Stimulated activated CD4-positive, alpha-beta T cell treated with anti-CD3 and anti-CD28 coated beads, Interleukin-4, amount 100 ng/mL, for 24 hours (primary cell): ENCODE measurements at places on chromosomes 11 and 22.

- DNase-seq = no peak
Measured at GRCh38 chr11:128262463-128263345, 324.7 kb downstream of the ETS1 start.

- DNase-seq = no peak
Measured at GRCh38 chr11:8381871-8382396, 118.3 kb upstream of the LMO1 start.

DNA sequence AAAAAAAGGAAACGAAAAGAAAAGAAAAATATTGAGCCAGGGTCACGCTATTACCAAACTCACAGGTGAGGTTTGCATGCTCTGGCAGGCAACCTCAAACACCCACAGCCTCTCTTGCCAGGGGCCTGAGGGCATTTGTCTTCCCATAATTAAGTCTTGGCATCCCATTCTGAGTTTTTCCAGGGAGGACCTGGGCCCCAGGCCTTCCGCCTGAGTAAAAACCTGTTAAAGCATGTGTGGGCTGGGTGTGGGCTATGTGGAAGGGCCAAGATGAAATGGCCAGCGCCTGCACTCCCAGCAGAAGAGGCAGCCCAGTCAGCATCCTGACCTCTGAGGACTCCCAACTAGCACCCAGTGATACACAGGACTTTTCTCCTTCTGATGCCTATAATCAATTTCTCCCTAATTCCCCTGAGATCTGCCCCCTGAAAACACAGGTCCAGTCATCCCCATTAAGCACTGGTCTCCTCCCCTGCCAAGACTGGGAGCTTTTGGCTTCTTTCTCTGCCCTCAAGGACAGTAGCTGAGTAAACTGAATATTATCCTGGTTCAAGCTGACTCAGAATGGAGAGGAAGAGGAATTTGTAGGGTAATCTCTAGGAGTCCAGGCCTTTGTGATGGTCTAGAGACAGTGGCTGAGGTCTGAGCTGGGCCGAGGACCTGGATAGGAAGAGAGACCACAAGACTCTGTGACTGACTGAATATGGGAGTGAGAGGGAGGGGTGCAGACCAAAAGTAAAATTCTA is 35.6 kb upstream of the ACER3 start:
- DNase-seq = no peak

DNA sequence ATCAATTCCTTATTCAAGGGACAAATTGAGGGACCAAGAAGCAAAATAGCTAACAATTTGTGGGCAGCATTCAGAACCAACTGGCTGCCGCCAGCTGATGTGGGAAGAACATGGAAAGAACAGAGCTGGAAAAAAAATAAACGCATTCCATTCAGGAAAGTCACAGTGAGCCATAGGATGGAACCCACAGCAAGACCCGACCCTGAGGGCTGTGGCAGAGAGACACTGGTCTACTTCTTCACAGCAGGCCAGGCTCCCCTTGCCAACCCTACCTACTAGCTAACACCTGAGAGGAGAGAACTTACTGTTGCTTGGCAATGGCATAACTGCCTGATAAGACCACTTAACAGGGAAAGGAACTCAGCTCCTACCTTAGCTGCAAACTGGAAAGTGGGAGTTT is 123.5 kb upstream of the APOA1 start:
- DNase-seq = no peak

GRCh38 chr11:46003572-46003971 is 81.1 kb downstream of the LARGE2 start:
- no peak for DNase-seq

- DNase-seq = no peak
Measured at GRCh38 chr11:35992548-35992947, 48.7 kb downstream of the LDLRAD3 start.

- DNase-seq = no peak
Measured at GRCh38 chr22:29259253-29259899, 8.4 kb downstream of the RHBDD3 start.

- no peak for DNase-seq
Measured at GRCh38 chr11:1335264-1335810, 25.9 kb upstream of the TOLLIP start.

DNA sequence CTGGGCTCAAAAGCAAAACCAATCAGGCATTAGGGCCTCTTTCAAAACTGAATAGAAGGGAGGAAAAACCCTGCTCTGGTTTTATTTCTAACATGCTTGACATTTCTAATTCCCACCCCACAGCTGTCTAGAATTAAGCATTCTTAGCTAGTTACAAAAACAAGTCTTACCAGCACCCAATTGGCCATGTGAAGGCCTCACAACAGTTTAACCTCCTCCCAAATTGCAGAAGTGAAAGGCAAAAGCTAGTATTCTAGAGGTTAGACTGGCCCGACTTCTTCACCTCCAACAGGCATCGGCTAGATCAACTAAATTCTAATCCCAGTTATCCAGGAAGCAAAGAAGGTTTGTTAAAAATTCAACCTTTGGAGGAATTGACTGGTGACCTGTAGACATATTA is 6.5 kb downstream of the SF1 start:
- DNase-seq = no peak

DNA sequence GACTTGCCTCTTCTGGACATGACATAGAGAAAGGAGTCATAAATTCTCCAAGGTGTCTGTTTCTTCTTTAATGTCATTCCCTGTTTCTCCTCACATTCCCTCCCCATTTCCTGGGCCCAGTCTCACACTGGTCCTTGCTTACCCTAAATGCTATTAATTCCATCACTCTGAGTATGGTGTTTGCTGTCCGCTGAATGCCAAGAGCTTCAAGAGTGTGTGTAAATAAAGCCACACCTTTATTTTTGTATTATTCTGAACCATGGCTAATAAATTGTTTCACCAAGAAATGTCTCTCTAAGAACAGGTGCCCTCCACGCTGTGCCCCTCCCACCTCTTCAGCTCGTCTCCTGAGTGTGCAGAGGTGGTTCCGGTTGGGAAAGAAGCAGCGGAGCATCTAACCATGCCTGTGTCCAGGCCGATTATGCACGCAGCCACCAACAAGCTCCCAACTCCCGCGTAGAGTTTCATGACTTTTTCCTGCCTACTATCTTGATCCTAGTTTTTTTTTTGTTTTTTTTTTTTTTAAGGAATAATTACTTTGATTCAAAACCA is 8.6 kb downstream of the TMEM121B start:
- no peak for DNase-seq

- peak; percentile 68 for DNase-seq
Measured at GRCh38 chr11:1772270-1773130, 8.8 kb upstream of the CTSD start.

- DNase-seq = no peak
Measured at GRCh38 chr11:8927233-8927632, 5.5 kb downstream of the C11orf16 start.

- no peak for DNase-seq
Measured at GRCh38 chr11:34065505-34066203, 14.1 kb downstream of the CAPRIN1 start.
